ENCODE measurements at places on chromosomes 4 and X. TPM values are rescaled to one million over a fixed set of nuclear protein-coding genes. Genes with fewer than 3 reads are reported as not detected.

PPP1R2C gene
- total RNA-seq: not detected

AKAP14 gene
- not detected for total RNA-seq

PAGE2B gene
- total RNA-seq: not detected

ABLIM2 gene
- 4.5 TPM for total RNA-seq

EIF2S3 gene
- total RNA-seq: 134 TPM

ZNF827 gene
- total RNA-seq: 4.5 TPM

TADA2B gene
- total RNA-seq: 15.1 TPM

DCAF4L1 gene
- total RNA-seq: 0.13 TPM

PNMA5 gene
- total RNA-seq: not detected

PAGE5 gene
- not detected for total RNA-seq

BTC gene
- total RNA-seq: 1.2 TPM

TMEM131L gene
- total RNA-seq: 5.4 TPM

MAGEB17 gene
- total RNA-seq: not detected

WDR13 gene
- total RNA-seq: 81.7 TPM

CXorf38 gene
- 7.9 TPM for total RNA-seq

LNX1 gene
- 0.03 TPM for total RNA-seq

TLR8 gene
- total RNA-seq: not detected

MAGEE2 gene
- total RNA-seq: not detected
